Fibroblast of villous mesenchyme (primary cell): ENCODE measurements at places on chromosomes 12 and 14.

GRCh38 chr14:85616386-85616885 is 86.5 kb downstream of the FLRT2 start:
- no peak for DNase-seq

DNA sequence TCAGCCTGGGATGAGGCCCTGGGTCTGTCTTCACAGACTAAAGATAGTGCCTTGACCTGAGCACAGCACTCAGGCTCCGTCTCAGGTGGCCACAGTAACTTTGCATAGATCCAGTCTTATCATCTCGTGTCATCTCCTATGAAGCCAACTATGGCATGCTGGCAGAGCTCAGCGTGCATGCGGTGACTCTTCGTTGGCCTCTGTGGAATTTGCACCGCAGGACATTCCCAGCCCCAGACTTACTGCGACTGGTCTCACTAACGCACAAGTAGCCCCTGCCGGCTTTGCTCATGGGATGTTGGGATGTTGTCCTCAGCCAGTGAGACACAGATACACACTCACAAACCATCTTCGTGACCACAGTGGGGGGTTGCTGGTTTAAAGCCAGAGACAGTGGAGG is 199.6 kb downstream of the CHST11 start:
- DNase-seq, result no peak

GRCh38 chr12:6123258-6123657 is 1.2 kb downstream of the VWF start:
- DNase-seq, result no peak

DNA sequence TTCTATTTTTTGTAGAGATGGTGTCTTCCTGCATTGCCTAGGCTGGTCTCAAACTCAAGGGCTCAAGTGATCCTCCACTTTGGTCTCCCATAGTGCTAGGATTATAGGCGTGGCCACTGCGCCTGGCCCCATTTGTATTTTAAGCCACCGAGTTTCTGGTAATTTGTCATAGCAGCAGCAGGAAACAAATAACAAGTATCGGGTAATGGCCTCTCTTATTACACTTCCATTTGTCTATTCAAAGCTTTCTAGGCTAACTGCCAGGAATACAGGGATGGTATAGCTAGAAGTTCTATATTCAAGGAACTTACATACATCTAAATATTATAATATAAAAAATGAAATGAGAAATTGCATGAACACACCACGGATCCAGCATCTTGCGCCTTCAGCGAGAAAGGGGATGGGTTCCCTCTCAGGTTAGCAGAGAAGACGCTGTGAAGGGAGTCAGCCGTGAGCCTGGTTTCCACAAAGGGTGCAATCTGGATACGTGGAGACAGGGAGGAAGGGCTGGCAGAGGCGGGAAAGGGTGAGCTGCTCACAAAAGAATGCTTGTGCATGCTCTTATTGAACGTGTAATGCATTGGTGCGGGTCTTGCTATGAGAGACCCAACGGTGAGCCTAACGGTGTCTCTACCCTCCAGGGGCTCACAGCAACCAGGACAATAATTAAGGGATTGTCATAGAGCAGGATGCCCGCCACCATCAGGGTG is 9.5 kb downstream of the BDKRB1 start:
- no peak for DNase-seq

- no peak for DNase-seq
These were observed 443.9 kb downstream of the TMEM132D start for GRCh38 chr12:129459886-129460285.

GRCh38 chr14:102777711-102778337 is 575 bp downstream of the TRAF3 start:
- DNase-seq, result no peak

DNA sequence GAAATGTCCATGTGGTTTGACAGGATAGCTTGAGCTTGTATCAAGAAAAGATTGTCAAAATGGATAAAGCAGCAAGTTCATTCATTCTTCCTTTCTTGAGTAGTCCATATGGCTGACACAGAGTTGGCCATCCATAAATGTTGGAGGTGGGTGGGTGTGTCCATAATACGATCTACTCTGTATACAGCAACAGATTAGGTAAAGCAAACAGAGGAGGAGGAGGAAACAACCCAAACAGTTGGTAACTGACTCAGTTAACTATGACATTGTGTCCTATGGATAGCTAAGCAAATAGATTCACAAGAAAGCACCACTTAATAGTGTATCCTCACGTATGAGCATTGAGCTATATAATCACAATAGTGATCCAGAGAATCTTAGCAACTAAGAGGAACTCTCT is 144.0 kb downstream of the EGLN3 start:
- no peak for DNase-seq

GRCh38 chr12:107277855-107278254 is 184.5 kb upstream of the CRY1 start:
- DNase-seq, result no peak

DNA sequence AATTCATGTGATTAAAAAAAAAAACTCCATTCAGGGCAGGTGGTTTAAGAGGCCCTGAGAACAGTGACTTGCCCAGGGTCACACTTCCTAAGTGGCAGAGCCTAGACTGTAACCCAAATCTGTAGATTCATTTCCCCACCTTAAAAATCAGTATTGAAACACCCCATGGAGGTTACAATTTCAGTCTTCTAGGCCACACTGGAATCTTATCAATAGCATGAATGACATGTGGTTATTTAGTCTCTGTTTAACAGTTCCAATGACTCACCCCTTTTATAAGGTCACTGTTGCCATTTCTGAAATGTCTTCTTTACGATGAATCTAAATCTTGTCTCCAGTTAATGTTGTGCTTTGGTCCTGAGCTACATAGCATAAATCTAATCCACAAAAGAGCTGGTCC is 262.3 kb upstream of the GRIP1 start:
- DNase-seq, result no peak

DNA sequence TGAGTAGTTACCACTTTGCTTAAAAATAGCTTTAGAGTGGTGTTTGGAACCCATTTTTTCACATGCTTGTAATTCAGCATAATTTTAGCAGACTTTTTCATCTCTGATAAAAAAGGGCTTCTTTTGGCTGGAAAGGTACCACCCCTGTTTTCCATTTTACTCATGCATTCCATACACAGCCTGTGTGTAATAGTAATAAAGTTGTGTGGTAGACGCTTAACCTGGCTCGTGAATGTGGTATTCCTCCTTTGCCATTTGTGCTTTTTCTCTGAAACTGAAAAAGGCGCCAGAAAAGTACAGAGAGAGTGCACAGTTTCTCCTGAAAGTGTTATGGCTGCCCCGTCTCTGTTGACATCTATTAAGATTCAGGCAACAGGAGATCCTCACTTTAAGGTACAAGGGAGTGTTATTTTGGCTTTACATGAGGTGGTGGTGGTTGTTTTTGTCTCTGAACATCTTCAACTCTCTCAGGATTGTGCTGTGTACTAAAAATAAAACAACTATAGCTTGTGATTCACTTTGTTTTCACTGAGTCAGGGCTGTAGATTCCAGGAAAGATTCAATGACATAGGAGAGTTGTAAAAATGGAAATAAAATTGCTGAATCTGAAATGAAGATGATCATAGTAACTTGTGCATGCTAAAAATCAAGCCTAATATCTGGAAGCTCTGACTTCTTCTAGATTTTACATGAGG is 45.6 kb upstream of the MIS18BP1 start:
- DNase-seq, result peak; percentile 4

- DNase-seq, result no peak
These were observed 9.3 kb upstream of the PTHLH start for GRCh38 chr12:27981874-27982273.

GRCh38 chr12:51753980-51754675 is 94.4 kb downstream of the FIGNL2 start:
- no peak for DNase-seq
